B cell (primary cell): ENCODE measurements at places on chromosomes 7 and 10. TPM values are rescaled to one million over a fixed set of nuclear protein-coding genes. Genes with fewer than 3 reads are reported as not detected.

- peak; percentile 67 for DNase-seq
- peaks cover 56% of the 10 kb centered on the region for H3K27me3 ChIP-seq
- H3K4me3 ChIP-seq: peak overlapping the region; percentile 57
Observed at GRCh38 chr10:27742195-27743011, 3.2 kb downstream of the MKX start.

RNF148 gene
- not detected in 2 replicates for polyA plus RNA-seq

TMEM72 gene
- not detected in 2 replicates for polyA plus RNA-seq

ZNF316 gene
- polyA plus RNA-seq: 43.6 and 54.9 TPM in 2 replicates
